Right ventricle myocardium inferior (tissue), 1 donor: ENCODE measurements at places on chromosomes 12 and 14. TPM values are rescaled to one million over a fixed set of nuclear protein-coding genes. Genes with fewer than 3 reads are reported as not detected.

Gene TMTC1
- total RNA-seq = 33.8 TPM

Gene PAPLN
- 2.5 TPM for total RNA-seq

DNA sequence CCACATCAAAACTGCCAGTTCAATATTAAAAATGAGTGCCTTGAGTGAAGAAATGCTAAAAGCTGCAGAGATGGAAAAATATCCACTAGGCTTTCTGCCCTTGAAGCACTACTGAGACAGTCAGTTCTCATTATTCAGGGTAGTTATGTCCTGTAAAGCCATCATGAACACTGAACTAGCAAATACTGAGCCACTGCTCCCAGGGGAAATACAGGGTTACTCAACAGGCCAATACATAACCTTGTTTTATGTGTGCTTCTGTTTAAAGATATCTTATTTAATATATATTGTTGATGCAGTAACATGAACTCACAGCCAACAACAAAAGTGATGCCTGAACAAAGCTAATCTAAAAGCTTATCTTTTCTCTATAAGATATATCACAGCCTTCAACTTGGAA lies 3.3 kb downstream of the RAD52 start:
- no peak for DNase-seq

DNA sequence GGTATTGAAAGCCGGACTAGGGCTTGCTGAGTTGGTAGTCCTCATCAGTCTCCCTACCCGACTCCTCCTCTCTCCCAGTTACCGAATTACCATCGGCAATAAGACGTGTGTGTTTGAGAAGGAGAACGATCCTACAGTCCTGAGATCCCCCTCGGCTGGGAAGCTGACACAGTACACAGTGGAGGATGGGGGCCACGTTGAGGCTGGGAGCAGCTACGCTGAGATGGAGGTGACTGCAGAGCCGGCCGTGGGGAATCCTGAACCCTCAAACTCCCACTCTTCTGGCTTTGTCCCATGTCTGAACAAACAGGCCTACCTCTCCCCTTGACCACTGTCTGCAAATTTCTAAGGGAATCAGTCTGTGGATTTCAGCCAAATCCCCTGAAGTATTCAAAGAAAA lies 82.9 kb downstream of the ACACB start:
- no peak for DNase-seq

GRCh38 chr12:66538970-66539369 lies 139.9 kb downstream of the GRIP1 start:
- no peak for DNase-seq

DNA sequence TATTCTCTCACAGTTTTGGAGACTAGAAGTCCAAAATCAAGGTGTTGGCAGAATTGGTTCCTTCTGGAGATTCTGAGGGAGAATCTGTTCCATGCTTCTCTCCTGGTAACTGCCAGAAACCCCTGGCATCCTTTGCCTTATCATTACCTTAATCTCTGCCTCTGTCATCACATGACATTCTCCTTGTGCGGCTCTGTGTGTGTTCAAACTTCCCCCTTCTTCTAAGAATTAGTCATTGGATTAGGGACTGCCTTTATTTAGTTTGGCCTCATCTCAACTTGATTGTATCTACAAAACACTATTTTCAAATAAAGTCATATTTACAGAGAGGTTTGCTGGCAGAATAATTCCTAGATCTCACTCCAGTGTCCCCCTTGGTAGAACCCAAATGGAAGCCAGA lies 68.9 kb downstream of the ZNF641 start:
- no peak for DNase-seq

DNA sequence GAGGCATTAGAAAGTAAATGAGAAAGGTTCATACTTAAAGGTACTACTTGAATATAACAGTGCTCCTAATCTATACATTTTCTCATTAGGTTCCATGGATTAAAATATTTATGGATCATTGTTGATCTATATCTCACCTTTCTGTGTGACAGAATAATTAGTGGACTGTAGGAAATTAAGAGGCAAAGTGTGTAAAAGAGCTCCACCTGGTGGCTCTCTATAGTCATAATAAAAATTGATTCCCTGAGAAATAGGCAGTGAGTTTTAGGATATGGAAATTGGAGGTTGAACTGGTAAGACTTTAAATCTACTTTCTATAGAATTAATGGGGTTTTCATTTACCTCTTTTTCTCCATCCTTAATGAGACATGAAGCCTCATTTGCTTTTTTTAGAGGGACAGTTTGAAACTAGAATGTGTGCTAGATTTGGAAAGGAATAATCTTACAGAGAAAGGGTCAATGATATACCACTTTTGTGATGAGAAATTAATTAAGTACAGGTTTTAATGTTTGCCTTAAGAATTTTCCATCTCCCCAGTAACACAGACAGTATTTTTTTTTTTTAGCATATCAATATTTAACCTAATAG lies 11.8 kb upstream of the DERA start:
- no peak for DNase-seq

- no peak for DNase-seq
These were observed 8.8 kb downstream of the SUSD6 start for GRCh38 chr14:69620211-69620611.

- peak; percentile 97 for DNase-seq
These were observed 4.4 kb downstream of the TNS2 start for GRCh38 chr12:53054112-53054878.
